Right renal cortex interstitium (tissue), 3 donors: ENCODE measurements at places on chromosomes 3 and 15.

DNA sequence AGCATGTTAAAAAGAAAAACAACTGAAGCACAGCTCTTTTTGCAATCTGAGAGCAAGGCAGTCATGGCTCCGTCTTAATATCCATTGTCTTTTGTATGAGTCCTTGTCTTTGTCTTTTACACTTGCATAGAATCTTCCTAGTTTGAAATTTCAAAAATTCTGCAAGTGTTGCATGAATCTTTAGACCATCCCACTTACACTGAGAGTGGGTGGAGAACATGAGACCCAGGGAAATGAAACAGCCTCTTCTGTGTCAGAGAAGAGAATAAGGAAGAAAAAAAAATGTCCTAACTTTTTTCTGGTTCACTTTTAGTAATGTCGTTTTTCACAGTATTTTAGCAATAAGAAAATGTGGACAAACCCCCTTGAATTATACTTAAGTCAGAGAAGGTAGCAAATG lies 12.1 kb upstream of the DCLK3 start:
- no peak for DNase-seq

- no peak for DNase-seq
Observed at GRCh38 chr3:52017586-52017985, 21.9 kb upstream of the RPL29 start.

DNA sequence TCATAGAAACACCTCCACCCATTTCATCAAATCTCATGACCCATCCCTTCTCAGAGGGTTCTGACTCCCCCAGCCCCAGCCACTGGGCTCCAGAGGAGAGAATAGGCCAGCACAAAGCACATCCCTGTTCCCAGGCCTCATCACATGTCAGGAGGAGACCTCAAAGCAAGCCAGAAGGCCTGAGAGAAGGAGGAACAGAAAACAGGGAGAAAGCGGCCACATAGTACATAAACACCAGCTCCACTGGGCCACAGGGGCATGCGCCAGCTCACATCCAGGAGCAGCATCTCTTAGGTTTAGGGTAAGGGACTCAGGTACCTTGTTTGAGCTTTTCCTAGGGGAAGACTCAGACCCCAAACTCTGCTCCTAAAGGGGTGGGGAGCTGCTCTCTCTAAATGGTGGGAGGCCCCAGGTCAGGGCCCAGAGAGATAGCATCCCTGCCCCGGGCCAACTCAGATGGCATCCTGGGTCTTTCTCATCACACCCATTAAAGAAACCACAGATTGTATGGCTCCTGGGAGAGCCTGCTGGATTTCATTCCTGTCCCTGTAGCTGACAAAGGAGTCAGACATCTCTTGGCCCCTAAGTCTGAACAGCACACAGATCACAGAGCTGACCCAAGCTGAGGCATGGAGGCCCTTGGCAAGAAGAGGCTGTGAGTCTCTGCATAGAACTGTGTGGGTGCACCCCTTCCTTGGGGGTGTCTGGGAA lies 2.5 kb downstream of the SHF start:
- DNase-seq: no peak

DNA sequence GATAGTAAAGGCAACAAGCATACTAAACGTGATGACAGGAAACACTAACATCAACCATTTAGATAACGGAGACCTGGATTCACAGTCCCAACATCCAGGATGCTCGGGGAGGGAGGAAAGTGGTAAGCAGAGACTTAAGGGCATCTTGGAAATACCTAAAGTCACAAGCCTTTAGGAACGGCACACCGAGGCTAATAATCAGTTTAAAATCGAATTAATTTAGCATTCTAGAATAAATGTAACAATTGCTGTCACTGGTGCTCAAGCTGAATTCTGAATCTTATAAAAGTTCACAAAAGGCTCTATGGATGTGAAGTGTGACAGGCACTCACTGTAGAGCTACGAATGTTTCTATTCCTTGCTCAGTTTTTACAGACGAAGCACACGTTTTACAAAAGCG lies 1.3 kb downstream of the CD47 start:
- DNase-seq: no peak

DNA sequence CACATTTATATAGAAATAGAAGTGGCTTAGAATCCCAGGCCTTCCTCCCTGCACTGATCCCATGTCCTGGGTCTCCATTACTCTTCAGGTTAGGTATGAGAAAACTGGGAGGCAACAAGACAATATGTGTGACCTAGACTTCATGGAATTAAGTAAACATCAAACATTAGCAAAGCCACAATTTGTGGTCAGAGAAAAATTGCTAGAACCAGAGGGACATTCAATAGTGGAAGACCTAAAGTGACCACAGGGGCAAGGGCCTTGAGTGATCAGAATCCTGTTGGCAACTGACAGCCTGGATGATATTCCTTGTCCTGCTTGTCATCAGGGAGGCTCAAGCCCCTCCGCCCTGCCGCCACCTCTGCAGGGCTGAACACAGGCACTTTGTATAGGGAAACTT lies 322.8 kb upstream of the CTNNB1 start:
- DNase-seq: no peak

GRCh38 chr15:95170561-95171380 lies 939.4 kb downstream of the MCTP2 start:
- DNase-seq: no peak

- DNase-seq: no peak
Observed at GRCh38 chr15:67190326-67190725, 64.1 kb downstream of the AAGAB start.

GRCh38 chr3:125611908-125612307 lies 16.6 kb upstream of the OSBPL11 start:
- DNase-seq: no peak

DNA sequence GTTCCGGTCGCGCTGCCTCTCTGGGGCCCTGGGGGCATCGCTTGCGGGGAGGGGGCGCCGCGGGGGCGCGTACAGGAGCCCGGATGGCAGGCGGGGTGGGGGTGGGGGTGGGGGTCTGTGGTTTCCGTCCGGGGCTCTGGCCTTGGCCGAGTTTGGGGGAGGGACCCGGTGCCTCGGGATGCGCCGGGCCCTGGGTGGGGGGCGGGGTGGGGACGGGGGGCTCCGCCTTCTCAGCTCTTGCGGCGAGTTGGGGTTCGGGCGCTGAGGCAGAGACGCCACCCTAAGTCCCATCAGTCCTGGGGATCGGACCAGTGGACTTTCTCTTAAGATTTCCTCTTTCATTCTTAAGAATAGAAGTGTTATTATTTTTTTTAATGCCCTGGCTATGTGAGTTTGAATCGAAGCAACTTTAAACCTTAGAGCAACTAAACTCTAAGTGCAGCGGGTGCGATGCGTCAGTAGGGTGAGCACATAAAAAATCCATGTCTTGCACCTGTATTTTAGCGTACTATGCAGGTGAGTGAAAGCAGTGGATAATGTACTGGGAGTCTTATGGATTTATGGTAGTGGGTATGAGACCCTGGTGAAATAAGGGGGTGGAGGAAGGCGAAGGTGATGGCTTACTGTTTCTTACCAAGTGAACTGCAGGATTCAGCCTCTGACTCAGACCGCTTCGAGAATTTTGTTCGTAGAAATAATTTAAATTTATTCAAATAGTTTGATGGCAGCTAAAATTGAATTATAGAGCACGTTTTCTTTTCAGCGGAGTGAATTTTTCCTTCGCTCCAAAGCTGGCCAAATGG lies 762 bp downstream of the CTNNB1 start:
- DNase-seq: no peak

DNA sequence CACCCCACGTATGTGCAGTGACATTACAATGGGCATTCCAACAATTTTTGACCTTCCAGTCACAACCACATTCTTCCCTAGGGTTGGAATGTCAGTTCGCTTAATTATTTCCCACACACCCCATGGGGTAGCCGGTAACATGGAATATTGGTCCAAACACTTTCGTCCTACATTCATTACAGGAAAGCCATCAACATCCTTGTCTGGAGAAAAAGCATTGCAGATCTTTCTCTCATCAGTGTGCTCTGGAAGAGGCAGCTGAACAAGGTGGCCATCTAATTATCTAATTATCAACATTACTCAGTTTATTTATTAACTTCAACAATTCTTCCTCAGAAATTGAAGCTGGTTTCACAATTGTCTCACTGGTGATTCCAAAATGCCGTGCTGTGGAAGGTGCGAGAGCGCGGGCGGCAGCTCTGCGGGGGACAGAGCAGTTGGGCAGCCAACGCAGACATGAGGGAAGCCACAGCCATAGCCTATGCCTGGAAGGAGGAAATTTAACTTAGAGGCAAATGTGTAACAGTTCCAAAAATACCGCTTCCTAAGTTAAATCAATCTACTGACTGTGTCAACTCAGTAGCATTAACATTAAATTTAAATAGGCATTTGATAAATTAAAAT lies 1158.9 kb upstream of the EPHA6 start:
- DNase-seq: no peak

DNA sequence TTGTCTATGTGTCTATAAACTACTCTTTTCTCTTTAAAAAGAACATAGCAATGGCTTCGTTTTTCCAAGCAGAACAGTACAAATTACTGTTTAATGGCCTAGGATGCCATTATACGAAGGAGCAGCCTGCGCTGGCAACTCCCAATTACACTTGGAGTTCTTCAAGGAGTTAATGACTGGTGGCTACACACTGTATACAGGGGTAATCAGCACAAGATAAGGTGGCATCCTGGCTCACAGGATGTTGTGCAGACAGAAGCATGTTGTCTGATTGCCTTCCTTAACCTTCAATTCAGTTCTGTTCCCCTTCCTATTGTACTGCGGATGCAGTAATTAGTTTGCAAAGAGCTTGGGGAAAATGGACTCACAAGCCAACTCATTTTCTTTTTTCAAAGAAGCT lies 250.7 kb upstream of the ROBO2 start:
- no peak for DNase-seq

- no peak for DNase-seq
Observed at GRCh38 chr3:58214484-58215316, 3.9 kb upstream of the DNASE1L3 start.

- DNase-seq: no peak
Observed at GRCh38 chr15:94655249-94655880, 424.0 kb downstream of the MCTP2 start.

DNA sequence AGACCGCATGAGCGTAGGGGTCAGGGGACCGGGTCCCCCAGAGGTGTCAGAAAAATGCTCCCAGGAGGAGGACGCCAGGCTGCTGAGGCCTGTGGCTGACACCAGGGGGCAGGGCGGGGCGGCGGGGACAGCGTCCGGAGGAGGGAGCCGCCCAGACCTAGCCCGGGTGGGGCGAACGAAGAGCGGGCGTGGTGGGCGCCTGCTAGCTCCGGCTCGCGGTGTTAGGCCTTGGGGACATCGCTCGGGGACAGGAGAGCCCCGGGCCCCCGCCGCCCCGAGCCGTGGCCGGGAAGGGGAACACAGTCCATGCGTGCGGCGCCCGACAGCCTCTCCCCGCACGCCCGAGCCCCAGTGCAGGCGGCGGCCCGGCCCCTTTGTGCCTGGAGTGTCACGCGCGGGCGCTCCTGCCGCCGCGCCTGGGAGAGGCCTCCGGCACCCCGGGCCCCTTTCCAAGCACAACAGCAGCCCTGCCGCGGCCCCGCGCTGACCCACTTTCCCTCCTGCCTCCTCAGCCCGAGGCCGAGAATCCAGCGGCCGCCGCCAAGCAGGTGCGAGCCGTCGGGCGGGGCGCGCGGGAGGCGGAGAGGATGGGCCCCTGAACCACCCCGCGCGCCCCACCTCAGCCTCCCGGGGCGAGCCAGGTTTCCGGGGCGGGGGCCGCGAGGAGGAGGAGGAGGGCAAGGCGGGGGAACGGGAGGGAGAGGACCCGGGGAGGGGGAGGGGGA lies 111.0 kb upstream of the KLF13 start:
- DNase-seq: peak; percentile 51
